Activated CD4-positive, alpha-beta memory T cell treated with anti-CD3 and anti-CD28 coated beads for 36 hours (primary cell): ENCODE measurements at places on chromosomes 16 and 17. TPM values are rescaled to one million over a fixed set of nuclear protein-coding genes. Genes with fewer than 3 reads are reported as not detected.

DNA sequence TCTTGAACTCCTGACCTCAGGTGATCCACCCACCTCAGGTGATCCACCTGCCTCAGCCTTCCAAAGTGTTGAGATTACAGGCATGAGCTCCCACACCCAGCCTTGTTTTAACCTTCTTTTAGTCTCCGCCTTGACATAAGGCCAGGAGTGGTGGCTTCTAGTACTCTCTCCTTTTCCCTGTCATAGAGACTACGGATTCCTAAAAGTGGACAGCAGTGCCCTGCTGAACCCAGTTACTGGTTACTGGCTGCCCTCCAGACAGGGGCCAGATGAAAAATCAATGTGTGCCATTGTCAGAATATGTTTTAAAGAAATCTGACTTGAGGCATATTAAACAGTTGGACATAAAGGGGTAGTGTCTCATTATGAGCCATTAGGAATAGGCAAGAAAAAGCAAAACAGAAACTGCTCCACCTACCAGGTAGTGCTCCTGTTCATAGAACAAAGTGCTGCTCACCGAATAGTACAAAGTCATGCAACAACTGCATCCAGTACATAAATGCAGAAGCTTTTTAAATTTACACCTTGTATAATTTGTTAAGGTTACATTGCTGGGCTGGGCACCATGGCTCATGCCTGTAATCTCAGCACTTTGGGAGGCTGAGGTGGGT is 32.1 kb downstream of the TRIM25 start:
- H3K27ac ChIP-seq, result no peak overlapping the region
- DNase-seq, result no peak
- H3K27me3 ChIP-seq, result no peaks in the 10 kb centered on the region
- no peaks in the 10 kb centered on the region for H3K4me1 ChIP-seq

Gene HSD17B1
- 0.44 TPM for total RNA-seq

GRCh38 chr16:74562117-74562516 is 44.8 kb downstream of the GLG1 start:
- H3K4me1 ChIP-seq, result peaks cover 83% of the 10 kb centered on the region
- no peak overlapping the region for H3K27ac ChIP-seq
- no peaks in the 10 kb centered on the region for H3K36me3 ChIP-seq
- H3K27me3 ChIP-seq, result no peaks in the 10 kb centered on the region
- H3K4me3 ChIP-seq, result no peak overlapping the region

GRCh38 chr17:9467518-9467917 is 108.1 kb downstream of the STX8 start:
- no peak overlapping the region for H3K4me3 ChIP-seq
- no peaks in the 10 kb centered on the region for H3K36me3 ChIP-seq
- H3K27me3 ChIP-seq, result no peaks in the 10 kb centered on the region
- no peak overlapping the region for H3K27ac ChIP-seq

Gene ZG16
- total RNA-seq, result not detected

DNA sequence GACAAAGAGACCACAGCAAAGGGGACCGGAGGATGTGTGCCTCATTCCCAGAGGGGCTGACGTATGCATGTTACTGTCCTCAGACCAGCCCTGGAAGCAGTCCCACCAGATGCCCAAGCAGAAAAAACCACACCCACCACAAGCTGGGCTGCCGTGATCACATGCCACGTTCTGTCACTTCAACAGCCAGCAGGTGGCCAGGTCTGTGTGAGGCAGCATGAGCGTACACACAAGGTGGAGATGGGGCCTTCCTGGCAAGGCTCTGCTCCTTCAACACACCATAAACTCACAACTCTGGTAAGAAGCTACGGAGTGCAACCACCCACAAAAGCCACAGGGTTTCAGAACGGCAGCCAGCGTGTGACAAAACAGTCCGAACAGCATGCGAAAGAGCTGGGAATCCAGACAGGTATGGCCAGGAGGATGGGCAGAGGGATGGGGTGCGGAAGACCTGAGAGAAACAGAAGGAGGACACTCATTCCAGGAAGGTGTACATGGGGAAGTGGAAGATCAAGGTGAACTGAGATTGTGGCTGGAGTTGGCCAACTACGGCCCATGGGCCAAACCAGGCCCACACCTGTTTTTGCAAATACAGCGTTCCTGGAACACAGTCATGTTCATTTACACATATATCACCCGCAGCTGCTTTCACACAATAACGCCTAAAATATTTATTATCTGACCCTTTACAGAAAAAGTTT is 27.9 kb downstream of the MBTPS1 start:
- peak; percentile 73 for DNase-seq
- H3K27me3 ChIP-seq, result no peaks in the 10 kb centered on the region
- no peak overlapping the region for H3K27ac ChIP-seq
- H3K4me1 ChIP-seq, result peaks cover 39% of the 10 kb centered on the region
- no peak overlapping the region for H3K4me3 ChIP-seq

- no peaks in the 10 kb centered on the region for H3K36me3 ChIP-seq
- H3K27ac ChIP-seq, result no peak overlapping the region
- H3K4me3 ChIP-seq, result no peak overlapping the region
Observed at GRCh38 chr17:7147772-7148171, 31.4 kb downstream of the ASGR1 start.

DNA sequence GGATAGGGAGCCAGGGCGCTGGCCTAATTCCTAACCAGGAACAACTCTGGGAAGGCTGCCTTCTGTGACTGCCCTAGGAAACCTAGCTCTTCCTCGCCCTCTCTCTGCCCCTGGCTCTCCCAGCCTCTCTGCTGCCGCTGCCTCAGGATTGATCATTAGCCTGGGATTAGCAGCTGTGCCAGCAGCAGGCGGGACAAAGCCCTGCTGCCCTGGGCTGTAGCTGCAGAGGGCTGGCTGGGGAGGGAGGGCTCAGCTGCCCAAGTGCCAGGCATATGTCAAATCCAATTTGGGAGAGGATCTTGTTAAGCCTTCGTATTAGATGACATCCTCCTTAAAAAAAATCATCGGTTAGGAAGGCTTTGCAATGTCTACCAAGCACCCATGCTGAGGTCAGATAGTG is 144.8 kb upstream of the CCL2 start:
- no peak overlapping the region for H3K27ac ChIP-seq
- no peaks in the 10 kb centered on the region for H3K36me3 ChIP-seq
- H3K27me3 ChIP-seq, result peaks cover 17% of the 10 kb centered on the region
- no peak overlapping the region for H3K4me3 ChIP-seq
- no peaks in the 10 kb centered on the region for H3K4me1 ChIP-seq

Gene C16orf86
- 2.5 TPM for total RNA-seq

GRCh38 chr17:7431231-7431630 is 2.6 kb downstream of the SPEM3 start:
- peaks cover under 1% of the 10 kb centered on the region for H3K27me3 ChIP-seq
- no peak for DNase-seq
- no peak overlapping the region for H3K27ac ChIP-seq
- H3K36me3 ChIP-seq, result no peaks in the 10 kb centered on the region

Gene MYH2
- not detected for total RNA-seq
